Cerebellar cortex (tissue), 1 donor: ENCODE measurements at places on chromosomes 5 and 9.
A peak's percentile ranks its signal among the peaks of the same experiment; 100 is the strongest.

DNA sequence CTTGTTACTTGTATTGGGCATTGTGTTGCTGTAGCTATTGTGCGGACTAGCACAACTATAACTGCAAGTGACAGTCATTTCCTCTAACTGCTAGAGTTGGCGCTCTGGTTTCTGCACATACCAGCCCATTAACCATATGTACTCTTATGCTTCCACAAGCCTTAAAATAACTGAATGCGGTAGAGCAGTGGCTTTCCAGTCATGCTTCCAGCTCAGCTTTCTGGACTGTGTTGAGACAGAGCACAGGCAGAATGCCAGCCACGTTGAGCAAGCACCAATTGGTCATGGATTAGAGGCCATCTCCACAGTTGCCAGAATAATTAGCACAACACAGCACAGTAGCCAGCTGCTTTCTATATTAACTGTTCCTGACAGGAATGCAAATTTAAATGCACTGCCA, 12.2 kb downstream of the INVS start:
- DNase-seq, result peak; percentile 86

DNA sequence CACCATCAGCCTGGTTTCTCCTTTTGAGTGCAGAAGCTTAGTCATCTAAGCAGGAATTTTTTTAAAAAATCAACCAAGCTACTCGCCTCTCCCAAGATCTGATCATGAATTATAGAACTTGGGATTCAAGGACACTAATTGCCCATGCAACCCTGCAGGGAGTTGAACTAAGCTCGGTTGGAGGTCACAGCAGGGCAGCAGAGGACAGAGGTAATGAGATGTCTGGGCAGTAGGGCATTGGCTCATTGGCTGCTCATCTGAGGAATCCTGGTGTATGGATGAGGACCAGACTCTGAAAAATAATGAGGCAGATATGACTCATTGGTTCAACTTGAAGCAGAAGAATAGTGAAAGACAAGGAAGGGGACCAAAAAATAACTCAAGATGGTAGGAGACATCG, 111.8 kb upstream of the TLE1 start:
- no peak for DNase-seq

GRCh38 chr9:97474372-97474925, 27.0 kb upstream of the TMOD1 start:
- DNase-seq, result no peak

DNA sequence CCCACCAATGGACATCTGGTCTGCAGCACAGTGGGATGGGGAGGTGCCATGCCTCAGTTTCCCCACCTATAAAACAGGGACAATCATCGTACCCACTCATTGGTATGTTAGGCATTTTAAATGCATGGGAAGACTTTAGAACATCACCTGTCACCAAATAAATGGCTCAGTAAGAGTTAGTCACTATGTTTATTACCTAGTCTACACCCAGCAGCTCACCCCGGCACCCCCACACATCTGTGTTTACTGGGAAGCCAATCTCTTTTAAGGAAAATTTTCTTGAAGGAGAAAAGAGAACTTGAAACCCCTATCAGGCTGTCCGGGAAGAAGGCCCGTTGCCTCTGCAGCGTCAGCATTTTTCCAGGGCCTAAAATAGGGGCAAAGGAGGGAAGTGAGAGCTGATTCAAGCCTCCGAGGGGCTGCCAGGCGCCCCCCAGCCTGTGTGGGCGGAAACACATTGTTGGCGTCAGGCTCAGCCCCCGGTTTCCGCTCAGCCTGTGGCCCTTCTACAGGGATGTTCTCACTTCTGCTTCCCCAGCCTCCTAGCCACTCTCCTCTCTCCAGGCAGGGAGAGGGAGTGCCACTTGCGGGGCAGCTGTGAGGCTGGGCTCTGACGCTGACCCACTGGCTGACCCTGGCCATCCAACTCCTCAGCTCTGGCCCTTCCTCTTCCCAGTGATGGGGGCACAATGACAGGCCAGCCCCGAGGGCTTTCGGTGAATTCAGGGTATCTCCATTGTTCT, 4.6 kb downstream of the CSF1R start:
- no peak for DNase-seq

DNA sequence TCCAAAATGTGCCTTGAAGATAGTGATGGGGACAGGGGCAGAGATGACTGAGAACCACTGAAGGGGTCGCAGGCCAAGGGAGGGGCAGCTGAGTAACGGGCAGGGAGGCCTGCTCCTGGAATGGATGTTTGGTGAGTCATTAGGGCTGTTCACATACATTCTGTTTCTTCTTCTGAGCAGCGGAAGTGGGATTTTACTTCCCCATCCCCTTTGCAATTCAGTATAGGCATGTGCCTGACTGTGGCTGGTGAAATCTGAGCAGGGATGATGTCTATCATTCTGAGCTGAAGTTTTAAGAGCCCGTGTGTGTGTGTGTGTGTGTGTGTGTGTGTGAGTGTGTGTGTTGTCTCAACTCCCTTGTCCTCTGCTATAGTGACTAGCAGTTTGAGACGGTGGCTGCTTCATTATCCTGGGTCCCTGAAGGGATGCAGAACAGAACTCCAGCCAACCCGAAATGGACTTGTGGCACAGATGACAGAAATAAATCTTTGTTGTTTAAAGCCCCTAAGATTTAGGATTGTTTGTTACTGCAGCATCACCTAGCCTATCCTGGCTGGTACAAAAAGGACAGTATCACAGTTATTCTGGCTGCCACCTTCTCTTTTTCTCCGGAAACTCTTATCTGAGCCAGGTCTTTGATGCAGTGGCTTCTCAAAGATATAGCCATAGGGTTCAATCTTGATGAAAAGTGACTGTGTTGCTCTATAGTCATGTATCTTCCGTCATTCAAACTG, 29.2 kb upstream of the TGFBI start:
- DNase-seq, result no peak

DNA sequence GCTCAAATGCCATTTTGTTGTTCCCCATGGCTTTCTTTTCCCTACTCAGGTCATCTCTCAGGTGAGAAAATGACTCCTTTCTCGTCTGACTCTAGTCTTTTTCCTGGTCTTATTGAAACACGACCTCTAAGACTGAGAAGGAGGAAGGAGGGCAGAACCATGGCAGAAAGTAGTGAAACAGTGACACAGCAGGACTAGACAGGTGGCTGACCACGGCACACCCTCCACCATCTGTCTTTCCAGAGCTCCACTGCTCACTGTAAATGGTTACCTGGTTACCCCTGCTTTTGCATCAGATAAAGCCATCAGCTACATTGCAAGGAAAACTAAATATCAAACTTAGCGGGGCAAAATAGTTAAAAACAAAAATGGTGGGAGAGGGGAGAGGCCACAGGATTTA, 30.9 kb downstream of the NR4A3 start:
- peak; percentile 41 for DNase-seq

DNA sequence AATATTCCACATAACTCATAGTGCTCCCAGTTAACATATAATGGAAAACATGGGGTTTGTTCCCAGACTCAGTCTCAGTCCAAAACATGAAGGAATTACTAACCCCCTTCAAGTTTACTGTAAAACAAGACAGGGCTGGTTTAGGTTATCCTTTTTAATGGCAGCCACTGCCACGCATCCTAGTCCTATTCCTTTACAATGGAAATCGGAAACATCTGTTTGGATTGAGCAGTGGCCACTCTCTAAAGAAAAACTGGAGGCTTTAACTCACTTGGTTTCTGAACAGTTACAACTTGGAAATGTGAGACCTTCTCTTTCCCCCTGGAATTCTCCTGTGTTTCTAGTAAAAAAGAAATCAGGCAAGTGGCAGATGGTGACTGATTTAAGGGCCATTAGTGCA, 609.9 kb upstream of the ACO1 start:
- DNase-seq, result no peak

- DNase-seq, result no peak
These were observed 73.4 kb downstream of the PHAX start for GRCh38 chr5:126674145-126674544.

DNA sequence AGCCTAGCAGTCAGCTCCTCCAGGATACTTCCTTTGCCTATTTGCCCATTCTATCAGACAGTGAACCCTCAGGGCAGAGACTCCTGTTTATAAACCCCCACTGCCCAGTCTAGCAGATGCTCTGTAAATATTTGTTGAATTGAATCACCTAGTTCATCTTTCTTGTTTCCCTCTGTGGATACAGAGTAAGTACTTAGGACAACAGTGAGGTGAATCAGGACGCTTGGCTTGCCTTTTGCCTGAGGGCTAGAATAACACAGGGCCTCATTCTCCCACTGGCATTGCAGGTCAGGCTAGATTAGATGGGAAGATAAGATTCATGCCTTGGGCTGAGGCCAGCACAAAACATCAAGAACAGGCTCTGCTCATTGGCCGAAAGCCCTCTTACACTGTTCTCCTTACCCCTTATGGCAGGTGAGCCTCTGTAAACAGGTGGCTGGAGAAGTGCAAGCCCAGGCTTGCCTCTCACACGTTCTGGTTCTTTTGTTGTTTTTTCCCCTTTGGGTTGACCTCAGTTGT, 22.2 kb downstream of the TNFSF8 start:
- DNase-seq, result no peak

GRCh38 chr5:143142596-143143435, 260.7 kb downstream of the NR3C1 start:
- DNase-seq, result peak; percentile 73

- no peak for DNase-seq
These were observed 19.8 kb upstream of the NTNG2 start for GRCh38 chr9:132141948-132142594.

- DNase-seq, result peak; percentile 81
These were observed 134.4 kb downstream of the ATG10 start for GRCh38 chr5:82106207-82106606.

DNA sequence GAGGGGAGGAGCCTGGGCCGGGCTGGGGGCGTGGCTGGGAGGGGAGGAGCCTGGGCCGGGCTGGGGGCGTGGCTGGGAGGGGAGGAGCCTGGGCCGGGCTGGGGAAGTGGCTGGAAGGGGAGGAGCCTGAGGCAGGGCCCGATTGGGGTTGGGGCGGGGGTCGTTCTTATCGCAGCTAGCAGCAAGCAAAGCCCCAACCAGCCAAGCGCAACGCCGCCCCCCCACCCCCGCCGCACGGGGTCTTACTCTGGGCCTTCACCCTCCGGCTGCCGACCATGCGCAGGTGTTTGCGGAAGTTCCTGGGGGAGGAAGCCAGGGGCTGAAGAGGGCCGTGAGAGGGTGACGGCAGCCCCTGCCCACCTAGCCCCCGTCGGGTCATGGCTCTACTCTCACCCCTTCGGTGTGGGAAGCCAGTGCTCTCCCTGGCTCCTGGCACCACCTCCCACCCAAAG, 5.0 kb downstream of the NSMF start:
- DNase-seq, result no peak

DNA sequence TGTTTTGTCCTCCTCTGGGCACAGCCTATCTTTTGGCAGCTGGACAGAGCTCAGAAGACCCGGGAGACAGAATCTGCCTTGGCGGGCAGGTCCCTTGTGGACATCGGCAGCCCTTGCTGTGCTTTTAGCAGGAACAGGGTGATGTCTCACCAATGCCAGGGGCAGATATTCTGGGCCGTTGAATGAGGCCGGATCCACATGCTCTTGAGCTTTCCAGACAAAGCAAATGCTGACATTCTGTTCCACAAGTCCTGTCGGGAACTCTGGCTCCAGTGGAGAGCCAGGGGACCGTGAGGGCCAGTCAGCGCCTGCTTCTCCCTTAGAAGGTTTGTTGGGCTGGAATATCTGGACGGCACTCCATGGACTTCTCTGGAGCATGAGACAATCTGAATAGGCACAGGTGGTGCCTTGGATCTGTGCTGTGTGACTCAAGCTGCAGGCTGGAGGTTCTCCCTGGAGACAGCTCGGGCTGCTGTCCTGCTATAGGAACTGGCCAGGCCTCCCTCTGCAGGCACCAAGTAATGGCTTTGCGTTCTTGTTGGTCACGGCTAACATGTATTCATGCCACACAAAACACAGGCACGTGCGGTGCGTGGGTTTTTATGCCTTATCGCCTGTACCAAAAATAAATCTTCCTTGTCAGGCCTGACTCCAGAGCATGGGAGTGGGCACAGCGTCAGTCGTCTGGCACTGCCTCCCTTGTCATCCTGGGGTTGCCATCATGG, 80.3 kb downstream of the GADD45G start:
- DNase-seq, result no peak

GRCh38 chr9:90802386-90802985, 867 bp downstream of the SYK start:
- DNase-seq, result no peak

GRCh38 chr5:150284311-150284710, 5.3 kb downstream of the CAMK2A start:
- no peak for DNase-seq

- no peak for DNase-seq
These were observed 164.2 kb upstream of the PUM3 start for GRCh38 chr9:3008091-3008490.

DNA sequence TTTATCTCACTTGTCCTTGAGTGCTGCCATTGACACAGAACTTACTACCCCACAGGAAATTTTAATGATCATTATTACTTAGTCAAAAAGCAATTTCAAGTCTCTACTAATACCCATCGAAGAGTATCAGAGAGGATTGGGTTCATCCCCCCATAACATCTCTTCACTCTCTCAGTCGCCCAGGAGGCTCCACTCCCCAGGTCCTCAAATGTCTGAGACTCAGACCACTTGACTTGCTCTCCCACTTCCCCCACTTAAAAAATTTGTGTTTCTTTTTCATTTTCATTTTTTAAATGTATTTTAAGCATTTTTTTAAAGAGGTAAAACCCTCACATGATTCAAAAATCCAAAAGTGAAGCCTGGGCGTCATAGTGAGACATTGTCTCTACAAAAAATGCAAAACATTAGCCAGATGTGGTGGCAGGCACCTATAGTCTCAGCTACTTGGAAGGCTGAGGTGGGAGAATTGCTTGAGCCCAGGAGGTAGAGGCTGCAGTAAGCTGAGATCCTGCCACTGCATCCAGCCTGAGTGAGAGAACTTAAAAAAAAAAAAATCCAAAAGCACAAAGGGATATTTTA, 56.8 kb upstream of the TRAF1 start:
- no peak for DNase-seq

DNA sequence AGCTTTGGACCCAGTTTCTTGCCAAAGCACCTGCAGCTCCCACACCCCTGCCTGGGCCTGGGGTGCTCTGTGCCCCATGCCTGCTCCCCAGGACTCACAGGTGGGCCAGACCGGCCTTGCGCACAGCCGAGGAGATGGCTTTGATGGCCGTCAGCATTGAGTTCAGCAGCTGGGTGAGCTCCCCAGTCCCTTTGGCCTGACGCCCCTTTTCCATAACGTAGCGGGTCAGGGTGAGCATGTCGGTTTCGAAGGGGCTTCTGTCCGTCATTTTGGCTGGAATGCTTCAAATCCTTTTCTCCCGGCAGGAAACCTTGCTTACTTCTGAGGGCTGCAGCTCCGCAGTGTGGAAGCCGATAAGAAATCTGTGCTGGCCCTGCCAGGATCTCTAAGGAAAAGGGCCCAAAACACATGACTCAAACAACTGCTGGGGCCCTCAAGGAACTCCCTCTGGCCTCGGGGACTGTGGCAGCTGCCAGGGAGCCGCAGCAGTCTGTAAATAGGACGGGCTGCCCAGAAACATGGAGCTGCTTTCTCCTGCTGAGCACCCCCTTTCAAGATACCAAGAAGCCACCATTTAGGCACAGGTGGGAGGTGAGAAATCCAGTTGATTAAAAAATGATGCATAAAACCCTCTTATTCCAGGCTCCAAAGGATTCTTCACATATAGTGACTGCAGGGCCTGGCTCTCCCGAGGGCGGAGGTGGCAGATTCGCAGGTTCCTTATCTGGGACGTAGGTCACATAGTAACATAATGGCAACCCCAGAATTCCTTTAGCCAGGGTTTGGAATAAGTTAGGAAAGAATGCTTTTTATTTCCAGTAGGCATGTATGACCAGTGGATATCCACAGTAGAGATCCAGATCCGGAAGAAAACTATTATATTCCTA, at the start of gene FBP2:
TSS of gene FBP2 (minus strand) at position 366 of the 887 bp plus-strand sequence. CDS start at position 268, 98 bp downstream.
- DNase-seq, result no peak

- no peak for DNase-seq
These were observed 23.1 kb upstream of the ERCC6L2 start for GRCh38 chr9:95852059-95853032.

GRCh38 chr5:159749146-159749545, 167.1 kb upstream of the ADRA1B start:
- no peak for DNase-seq
